Activated CD4-positive, alpha-beta T cell treated with anti-CD3 and anti-CD28 coated beads, Interleukin-2, amount 50 U/mL, for 4 hours (primary cell): ENCODE measurements at places on chromosomes 4 and X.

DNA sequence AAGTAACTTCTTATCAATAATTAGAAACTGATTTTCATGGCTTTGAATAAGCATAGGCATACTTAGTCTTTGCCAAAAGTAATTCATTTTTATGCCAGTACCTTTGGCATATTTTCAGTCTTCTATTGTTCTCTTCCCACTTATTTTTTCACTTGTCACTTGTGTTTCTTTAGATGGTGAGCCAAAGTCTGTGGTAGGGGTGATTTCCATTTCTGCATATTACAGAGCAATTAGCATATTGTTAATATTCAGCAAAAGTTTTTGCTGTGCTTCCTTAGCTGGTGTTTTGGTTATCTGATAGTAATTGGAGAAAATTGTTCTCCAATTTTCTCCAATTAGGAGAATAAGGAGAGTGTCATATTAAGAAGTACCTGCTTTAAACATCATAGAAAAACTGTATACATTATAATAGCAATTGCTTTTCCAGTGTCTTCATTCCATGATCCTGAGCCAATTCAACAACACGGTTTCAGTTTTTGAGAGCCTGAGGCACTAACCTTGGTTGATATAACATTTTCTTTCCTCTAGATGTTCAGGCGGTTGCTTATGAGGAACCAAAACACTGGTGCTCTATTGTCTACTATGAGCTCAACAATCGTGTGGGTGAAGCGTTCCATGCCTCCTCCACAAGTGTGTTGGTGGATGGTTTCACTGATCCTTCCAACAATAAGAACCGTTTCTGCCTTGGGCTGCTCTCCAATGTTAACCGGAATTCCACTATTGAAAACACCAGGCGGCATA is 64.7 kb downstream of the SMAD1 start:
- DNase-seq: no peak

DNA sequence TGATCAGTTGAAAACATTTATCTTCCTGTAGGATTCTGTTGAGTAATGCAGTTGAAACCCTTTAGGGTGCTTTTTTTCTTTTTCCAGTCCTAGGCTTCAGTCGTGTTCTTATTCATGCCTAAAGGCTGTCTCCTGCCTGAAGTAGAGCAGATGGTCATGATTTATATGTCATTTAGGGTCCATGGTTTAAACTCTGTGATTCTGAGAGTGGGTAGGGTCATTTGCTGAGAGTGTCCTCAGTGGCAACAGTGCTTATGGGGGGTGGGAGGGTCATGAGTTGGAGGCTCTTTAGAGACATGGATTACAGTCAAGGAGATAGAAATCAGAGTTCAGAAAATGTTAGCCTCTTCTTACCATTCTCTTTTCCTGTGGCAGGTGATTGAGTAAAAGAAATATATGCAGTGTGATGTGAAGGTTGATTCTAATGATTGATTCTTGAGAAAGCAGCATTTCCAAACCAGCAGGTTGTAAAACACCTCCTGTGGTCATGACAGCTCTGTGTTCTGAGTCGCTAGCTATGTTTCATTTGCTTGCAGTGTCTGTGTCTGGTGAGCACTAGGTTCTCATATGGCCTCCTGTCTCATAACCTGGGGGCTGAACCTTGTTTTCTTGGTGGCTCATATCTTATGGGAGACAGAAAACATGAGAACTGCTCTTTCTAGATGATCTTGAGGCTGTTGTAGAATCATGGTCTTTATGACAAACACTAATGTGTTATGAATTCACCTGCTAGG is 60.4 kb downstream of the JADE1 start:
- no peak for DNase-seq

GRCh38 chr4:112910109-112910736 is 139.2 kb upstream of the ANK2 start:
- no peak for DNase-seq

DNA sequence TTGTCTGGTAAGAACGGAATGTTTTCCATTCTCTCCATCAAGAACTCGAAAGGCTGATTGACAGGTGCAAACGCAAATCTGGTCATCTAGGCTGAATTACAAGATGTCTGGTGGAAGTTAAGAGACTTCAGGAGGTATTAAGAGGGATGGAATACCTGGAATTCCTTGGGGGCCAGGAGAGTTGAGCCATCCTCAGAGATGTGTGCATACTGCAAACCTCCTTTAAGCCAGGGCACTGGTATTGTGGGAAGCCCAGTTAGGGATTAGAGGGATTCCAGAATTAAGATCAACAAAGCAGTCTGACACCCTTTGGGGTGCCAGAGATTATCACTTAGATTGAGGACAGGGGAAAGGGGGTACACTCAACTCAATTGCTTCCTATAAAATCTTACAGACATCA is 151.4 kb downstream of the VCX3A start:
- DNase-seq: no peak

GRCh38 chrX:112874175-112874574 is 33.5 kb upstream of the AMOT start:
- no peak for DNase-seq

DNA sequence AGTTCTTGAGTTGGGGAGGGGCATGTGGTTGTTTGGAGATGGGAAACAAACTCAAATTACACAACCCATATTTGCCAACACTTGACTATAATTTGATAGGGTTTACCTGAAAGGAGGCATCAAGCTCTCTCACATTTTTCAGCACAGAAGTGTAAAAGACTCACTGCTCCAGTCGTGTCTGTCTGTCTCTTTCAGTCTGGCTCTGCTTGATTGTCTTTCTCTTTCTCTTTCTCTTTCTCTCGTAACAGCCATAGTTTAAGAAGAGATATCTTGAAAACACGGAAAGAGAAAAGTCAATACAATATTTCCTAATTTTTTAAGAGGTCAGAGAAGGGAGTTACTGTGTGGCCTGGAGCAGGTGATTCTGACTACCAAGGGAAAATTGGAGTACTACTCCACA is 413.6 kb upstream of the CXorf51A start:
- DNase-seq: no peak

DNA sequence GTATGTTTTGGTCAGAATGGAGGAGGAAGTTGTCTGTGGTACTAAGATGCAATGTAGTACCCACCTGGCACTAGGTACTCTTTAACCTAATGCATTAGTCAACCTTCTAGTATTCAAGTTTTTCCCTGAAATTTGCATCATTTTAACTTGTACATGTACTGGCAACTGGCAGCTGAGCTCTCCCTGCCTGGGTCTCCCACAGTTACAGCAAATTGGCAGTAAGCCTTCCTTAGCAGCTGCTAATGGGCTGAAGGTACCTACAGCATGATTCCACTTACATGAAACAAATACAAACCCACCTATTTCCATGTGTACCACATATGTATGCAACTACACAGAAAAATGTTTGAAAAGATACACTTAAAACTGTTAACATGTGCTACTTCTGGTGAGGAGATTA is 8.1 kb upstream of the KLHL2 start:
- DNase-seq: no peak

DNA sequence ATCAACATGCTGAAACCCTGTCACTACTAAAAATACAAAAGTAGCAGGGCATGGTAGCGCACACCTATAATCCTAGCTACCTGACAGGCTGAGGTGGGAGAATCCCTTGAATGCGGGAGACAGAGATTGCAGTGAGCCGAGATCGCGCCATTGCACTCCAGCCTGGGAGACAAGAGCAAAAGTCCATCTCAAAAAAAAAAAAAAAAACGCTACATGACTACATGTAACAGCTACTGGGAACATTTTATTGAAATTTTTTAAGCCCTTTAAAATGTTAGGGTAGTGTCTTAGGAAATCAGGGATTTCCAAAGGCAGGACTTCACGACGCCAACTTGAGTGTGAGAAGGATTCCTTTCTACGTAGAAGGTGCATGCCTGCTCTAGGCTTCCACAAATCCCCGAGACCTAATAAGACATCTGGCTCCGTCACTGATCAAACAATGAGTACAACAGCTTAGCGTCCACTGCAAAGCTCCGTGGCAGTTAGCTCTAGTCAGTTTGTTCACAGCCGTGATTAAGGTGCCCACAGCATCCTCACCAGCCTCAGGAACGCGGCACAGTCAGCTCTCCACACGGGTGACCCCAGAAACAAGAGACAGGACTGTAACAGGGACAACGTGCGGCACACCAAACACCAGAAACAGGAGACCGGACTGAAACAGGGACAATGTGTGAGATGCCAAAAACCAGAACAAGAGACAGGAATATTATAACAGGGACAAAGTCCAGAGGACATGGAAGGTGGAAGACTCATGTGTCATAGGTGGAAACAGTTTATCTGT is 33.7 kb downstream of the DHRSX start:
- DNase-seq: no peak

DNA sequence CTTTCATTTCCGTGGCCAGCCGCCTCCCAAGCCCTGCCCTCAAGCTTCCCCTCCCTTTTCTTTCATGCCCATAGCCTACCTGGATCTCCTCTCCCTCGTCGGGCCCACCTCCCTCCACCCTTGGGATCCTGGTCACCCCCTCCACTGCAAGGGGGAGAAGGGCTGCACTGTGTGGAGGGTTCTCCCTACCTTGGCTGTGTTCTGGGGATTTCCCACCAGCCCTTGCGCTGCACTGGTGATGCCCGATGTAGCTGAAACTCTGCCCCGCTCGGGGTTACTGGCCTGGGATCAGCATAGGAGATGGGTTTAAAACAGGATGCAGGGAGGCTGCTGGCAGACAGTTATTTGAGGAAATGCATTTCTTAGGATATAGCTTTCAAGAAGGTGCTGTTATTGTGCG is 128.9 kb downstream of the TBL1X start:
- DNase-seq: no peak

DNA sequence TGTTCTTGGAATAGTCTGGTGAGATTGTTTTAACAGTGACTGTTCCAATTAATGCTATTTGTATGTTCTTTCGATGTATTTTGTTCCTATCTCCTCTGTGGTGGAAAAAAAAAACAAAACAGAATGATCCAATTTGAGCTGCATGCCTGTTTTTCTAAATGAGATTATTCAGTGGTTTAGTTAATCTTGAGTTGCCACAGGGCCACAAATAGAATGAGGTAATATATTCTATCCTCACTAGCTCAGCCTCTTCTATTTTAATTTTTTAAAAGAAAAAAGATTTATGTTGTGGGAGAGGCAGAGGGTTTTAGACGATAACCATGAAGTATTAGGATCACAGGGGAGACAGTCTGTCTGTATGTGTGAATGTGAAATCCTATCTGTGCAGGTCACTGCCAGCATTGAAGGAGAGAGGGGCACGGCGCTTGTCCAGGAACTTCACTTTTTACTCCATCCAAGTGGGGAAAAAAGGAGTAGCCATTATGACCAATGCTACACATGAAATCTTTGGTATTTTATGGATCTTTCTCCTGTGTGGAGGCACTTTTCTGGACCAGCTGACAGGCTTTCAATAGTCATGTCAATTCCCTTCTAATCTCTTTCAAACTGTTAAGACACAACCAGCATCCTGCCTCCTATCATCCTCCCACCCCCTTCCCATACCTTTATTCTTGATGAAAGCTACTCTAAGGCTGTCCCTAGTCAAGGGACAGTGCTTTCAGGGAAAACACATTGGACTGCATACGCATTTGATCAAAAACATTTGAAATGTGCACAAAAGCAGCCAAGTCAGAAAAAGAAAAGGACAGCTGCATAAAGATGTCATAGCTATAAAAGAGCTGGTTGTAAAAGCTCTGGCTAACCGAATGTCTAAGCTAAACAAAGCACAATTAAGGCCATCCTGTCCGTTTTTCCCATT is 1063.8 kb upstream of the INTU start:
- DNase-seq: no peak

GRCh38 chr4:122476126-122476525 is 19.6 kb upstream of the IL2 start:
- DNase-seq: no peak
